ENCODE measurements at places on chromosomes 12 and 14. TPM values are rescaled to one million over a fixed set of nuclear protein-coding genes. Genes with fewer than 3 reads are reported as not detected.

PLEKHD1 gene
- 0.10 TPM for total RNA-seq

VDR gene
- 2.9 TPM for total RNA-seq

BCL11B gene
- total RNA-seq, result 0.17 TPM

SIX1 gene
- total RNA-seq, result 7.6 TPM

ACOT6 gene
- not detected for total RNA-seq

LRRIQ1 gene
- 0.87 TPM for total RNA-seq

DHRS2 gene
- under 0.01 TPM for total RNA-seq

COQ6 gene
- 23.7 TPM for total RNA-seq

GRCh38 chr14:75647640-75648039 is 13.0 kb downstream of the ERG28 start:
- no peak for DNase-seq

DNA sequence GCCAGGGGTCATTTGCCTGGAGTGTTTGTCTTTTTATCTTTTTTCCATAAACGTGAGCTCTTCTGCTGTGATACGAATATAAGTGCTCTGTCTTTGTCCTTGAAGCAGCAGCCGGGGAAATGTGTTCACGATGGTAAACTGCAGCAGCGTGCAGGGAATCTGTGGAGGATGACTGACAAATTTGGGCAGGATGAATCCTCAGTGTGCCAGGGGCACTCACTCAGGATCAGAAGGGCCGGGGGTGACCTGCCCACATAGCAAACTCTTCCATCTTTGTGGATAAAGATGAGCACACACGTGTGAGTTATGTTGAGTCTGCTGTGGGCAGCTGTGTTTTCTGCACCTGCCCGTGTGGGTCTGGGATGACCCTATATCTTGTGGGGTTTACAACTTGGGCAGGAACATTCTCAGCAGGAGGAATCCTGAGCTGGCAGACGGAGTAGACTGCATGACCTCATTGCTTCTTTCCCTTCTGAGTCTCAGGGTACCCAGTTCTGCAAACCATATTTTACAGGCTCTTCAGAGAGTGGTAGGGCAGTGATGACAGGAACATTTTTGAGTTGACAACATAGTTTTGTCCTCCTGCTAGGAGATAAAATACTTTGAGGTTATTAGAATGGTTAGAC is 711 bp downstream of the ANO4 start:
- no peak for DNase-seq

GRCh38 chr12:93766796-93767523 is 89.8 kb downstream of the CRADD start:
- DNase-seq, result peak; percentile 44

GRCh38 chr12:106369624-106370346 is 12.2 kb downstream of the POLR3B start:
- peak; percentile 94 for DNase-seq

DNA sequence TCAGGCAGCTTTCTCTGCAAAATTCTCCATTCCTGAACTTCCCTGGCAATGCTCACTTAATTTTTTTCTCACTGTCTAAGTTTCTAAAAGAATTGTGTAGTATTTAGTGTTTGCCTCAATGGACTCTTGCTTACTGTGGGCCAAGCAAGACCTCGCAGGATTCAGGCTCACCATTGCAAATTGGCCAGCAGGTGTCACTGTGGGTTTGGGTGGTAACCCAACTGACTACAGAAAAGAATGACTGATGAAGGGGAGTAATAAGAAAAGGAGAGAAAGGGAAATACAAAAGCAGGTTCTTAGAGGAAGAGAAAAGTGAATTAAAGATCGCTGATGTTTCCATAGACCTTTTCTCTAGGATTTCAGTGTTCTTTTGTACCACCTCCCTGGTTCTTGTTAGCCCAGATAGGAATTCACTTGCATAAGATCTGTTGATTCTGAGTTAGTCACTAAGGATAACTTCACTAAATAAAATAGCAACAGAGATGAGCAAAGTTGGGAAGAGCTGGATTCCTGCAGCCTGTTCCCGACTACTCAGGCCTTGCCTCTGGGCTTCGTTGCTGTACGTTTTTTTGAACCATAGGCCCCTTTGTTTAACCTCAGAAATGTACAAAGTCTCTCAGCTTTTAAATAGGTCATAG is 386.5 kb upstream of the DDHD1 start:
- peak; percentile 71 for DNase-seq

DNA sequence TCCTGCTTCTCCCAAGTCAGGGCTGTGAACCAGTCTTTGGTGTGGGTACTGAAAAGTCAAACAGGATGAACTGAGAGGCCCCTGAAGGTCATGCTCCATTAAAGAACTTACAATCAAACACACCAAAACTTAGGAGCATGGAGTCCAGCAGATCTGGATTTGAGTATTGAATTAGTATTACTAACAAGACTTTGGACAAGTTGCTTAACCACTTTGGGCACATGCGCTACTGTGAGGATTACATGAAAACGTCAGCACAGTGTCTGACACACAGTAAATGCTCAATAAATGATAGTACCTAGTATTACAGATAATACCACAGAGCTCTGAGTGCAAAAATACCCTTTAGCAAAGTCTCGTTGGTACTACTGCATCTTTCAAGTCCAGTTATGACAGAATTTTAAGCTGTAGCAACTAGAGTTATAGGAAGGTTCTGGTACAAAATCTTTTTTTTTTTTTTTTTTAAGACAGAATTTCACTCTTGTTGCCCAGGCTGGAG is 23.2 kb downstream of the TIMELESS start:
- DNase-seq, result no peak

DNA sequence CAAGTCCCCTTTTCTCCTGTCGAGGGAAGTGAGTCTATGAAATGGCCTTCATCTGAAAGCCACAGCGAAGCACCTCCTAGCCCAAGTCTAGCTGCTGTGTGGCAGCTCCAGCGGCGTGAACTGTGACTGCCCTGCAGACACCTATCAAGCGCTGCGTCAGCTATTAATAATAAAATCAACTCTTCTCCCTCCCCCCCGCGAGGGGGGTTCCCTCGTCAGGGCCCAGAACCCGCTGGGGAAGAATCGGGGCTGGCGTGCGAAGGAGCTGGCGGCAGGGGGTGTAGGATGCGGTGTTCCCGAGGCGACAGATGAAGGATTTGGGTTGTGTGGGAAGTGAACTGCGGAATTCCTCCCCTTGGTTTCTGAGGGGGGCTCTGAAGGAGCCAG is 662 bp upstream of the ATP2A2 start:
- DNase-seq, result no peak

- DNase-seq, result no peak
Measured at GRCh38 chr12:18992336-18992735, 137.2 kb upstream of the PLEKHA5 start.

DNA sequence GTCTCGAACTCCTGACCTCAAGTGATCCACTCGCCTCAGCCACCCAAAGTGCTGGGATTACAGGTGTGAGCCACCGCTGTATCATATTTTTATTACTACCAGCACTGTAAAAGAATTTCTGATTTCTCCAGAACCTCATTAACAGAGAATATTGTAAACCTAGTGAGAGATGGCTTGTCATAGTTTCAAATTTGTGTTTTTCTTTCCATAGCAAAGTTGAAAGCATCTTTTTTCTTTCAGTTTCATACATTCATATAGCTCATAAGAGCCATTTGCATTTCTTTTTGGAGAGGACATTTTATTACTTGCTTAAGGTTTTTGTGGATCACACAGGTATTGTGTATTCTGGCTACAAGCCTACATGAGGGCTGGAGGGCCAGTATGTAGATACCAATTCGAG is 58.0 kb downstream of the MIS18BP1 start:
- DNase-seq, result no peak

DNA sequence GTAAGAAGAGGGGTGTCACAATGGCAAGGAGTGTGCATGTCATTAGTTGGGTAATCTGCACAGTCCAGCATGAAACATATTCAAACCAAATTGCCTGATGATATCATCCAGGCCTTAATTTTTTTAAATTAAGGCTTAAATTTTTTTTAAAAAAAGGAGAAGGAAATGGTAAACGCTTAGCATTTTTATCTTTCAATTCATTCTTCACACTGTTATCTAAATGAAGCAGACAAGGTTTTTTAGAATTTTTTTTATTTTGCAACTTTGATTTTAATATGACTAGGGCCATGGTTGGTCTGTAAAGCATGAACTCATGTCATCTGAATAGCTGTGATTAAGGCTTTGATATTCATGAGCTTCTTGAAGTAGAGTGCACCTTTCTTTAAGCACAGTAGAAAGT is 362.5 kb downstream of the SYT1 start:
- no peak for DNase-seq

DNA sequence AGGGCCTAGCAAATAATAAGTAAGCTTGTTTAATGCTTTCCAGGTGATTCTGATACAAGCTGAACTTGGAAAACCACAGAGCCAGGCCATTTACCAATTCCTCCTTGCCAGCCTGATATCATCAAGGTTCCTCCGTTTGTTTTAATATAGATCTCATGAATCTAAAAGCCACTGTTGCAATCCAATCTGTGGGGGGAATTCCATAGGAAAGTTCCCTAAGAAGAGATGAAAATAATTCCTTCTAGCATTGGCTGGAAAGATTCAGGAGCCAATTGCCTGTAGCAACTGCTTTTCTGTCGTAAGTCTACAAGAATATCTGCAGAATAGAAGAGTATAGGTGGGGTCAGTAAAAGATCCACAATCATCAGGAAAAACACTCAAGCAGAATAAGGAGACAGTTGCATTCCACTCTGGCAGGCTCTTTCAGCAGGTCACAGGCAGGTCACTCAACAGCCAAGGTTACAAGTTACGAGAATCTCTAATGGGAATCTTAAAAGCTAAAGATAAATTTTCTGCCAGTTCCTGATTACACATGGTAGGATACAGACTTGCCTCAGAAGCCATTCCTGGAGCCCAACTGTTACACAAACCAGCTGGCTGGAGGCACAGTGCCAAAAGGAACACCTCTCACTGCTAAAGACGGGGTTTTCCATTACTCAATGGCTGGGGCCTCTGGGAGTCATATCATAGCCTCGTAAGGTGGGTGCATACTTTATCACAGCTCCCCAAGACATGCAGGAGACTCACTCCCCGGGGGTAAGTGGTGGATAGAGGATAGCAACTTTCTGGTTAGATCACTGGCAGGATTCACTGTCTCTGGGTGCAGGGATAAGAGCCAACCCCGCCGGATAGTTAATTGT is 43.6 kb downstream of the FGD6 start:
- peak; percentile 91 for DNase-seq

DNA sequence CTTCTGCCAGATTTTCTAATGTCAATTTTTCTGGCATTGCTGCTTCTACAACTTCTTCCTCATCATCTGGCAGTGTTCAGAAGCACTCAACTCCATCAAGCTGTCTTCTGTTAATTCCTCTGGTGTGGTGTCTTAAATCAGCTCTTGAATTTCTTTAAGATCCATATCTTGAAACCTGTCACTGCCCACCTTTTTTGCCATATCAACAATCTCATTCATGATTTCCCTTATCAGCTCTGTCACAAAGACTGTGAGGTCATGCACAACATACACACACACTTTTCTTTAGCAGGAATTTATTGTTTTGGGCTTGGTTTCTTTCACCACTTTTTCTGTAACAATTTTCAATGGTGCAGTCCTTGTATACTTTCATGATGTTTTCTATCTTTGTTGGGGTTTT is 7.2 kb downstream of the THAP2 start:
- no peak for DNase-seq

GRCh38 chr12:28535216-28535615 is 345.0 kb downstream of the CCDC91 start:
- peak; percentile 45 for DNase-seq

DNA sequence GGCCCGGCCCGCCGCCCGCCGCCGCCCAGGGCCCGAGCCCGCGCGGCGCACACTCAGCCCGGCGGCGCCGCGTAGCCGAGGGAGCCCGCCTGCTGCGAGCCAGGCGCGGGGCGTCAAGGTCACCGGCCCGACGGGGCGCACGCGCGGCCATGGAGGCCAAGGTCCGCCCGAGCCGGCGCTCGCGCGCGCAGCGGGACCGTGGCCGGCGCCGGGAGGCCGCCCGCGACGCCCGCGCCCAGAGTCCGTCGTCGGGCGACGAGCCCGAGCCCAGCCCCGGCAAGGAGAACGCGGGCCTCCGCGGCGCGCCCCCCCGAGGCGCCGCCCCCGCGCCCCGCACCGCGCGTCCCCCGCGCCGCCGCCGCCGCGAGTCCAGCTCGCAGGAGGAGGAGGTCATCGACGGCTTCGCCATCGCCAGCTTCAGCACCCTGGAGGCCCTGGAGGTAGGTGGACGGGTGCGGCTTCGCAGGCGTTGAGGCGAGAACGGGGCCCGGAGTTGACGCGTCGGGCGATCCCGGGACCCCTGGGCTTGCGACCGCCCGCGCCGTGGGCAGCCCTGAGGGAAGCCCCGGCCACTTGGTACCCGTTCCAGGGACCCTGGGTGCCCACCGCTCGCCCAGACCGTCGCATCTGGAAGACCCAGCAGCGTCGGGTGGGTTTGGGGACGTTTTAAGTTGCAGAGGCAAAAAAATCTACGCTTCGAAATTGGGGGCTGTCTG is 629 bp downstream of the FBRSL1 start:
- DNase-seq, result no peak

DNA sequence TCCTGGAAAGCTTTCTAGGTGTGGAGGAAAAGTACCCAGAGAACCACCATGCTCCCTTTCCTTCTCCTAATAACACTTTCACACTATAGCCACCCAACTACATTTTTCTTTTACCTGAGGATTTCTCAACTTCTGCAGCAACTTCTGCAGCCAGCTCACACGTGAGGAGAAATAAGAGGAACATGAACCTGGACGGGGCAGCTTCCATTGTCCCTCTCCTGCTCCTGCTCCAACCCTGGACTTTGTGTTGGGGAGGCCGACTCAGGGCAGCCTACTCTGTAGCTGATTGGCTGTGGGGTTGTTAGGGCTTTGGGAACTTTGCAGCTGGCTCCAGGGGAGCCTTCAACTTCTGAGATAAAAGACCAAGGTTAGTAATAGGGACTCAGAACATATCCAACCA is at the start of gene ERP27:
Gene ERP27, minus strand, starts transcription at position 237 of the 400 bp plus-strand sequence. Its CDS starts 29 bp downstream, at position 208.
- DNase-seq, result no peak

DNA sequence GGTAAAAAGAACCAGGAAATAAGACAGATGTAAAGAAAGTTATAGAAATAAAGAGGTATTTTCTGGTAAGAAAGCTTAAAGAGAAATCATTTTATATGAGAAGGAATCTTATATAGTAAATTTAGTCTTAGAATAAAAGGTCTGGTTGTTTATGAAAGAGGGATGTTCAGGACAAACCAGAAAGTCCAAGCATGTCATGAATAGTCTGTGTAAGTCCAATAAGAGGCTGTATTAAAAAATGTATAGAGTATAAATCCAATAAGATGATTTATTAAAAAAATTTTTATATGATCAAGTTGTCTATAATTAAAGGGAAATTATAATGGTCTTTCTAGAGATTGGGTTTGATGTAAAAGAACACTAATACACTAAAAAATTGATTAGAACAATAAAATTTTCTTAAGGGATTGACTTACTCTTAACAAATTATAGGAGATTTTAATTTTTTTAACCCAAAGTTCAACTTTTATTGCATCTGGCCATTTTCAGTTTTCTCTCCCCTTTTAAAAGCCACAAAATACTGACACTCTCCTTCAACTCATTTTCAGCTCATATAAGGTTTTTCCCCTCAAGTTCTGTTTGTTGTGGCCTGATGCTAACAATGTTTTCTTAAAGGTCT is 35.1 kb downstream of the ST8SIA1 start:
- no peak for DNase-seq

GRCh38 chr12:6605421-6606330 is 1.5 kb downstream of the CHD4 start:
- DNase-seq, result peak; percentile 12

GRCh38 chr14:27836386-27836785 is 930.2 kb upstream of the FOXG1 start:
- no peak for DNase-seq

All from renal cortical epithelial cell (primary cell).